ENCODE measurements at places on chromosomes 4 and X.

DNA sequence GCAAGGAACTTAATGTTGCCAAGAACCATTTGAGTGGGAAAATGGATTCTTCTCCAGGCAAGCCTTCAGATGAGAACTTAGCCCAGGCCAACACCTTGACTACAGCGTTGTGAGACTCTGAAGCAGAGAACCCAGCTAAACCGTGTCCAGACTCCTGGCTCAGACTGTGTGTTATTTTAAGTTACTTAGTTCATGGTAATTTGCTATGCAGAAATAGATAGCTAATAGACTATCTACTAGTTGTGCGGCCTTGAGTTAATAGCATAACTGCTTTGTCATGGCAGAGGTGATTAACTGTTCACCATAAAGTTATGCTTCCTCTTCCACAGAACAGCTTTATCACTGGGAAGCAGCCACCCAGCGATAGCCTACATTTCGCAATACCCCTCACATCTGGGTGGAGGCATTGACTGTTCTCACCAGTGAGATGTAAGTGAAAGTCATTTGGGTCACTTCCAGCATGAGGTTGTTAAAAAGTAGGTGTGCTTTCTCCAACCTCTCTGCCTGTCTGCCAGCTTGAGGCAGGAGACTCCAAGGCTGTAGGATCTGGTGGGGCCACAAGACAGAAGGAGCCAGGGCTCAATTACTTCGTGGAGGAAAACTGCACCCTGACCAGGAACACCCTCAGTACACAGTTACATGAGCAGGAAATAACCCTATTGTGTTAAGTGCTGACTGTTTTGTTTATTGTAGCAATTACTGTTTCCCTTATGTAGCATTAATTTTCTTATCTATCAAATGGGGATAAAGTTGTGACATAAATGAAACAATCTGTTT lies 94.2 kb downstream of the GPAT3 start:
- DNase-seq, result no peak

- no peak for DNase-seq
These were observed 1.1 kb upstream of the GNPDA2 start for GRCh38 chr4:44727471-44727870.

DNA sequence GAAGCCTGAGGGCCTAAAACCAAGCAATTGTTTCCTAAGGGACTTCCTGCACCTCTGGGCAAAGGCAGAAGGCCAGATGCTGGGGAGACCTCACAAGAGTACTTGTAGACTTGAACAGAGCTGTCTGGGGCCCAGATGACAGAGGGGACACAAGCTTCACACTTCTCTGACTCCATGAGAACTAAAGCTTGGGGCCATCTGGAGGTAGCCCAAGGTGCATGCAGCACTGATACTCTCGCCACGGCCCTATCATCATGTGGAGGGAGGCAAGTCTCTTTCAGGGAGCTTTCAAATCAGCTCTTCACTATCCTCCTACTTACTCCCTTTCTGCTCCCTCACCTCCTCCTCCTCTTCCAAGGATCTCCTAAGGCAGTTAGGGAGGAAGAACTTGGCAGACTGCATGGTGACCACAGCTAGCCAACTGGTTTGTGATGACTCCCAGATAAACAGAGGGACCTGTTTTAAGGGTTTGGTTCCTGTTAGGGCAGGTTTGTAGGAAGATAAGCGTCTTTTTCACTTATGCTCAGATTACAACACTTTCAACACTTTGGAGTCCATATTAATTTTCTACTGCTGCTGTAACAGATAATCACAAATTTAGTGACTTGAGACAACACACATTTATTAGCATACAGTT lies 23.8 kb downstream of the MSL3 start:
- DNase-seq, result no peak

- DNase-seq, result no peak
These were observed 23.2 kb downstream of the PSAPL1 start for GRCh38 chr4:7411491-7411890.

DNA sequence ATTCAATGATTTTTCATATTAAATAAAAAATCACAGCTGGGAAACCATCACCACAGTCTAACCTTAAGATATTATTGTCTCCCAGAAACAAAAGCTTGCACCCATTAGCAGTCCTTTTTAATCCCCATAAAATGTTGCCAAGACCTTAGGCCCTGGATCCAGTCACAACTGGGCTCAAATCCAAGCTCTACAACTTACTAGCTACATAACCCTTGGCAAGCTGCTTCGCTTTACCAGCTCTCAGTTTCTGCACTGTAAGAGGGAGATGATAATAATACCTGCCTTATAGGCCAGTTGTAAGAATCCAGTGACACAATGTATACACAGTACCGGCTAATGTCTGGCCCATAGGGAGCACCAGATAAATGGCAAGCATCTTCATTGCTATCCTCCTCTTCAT lies 400.9 kb upstream of the FGF13 start:
- no peak for DNase-seq

DNA sequence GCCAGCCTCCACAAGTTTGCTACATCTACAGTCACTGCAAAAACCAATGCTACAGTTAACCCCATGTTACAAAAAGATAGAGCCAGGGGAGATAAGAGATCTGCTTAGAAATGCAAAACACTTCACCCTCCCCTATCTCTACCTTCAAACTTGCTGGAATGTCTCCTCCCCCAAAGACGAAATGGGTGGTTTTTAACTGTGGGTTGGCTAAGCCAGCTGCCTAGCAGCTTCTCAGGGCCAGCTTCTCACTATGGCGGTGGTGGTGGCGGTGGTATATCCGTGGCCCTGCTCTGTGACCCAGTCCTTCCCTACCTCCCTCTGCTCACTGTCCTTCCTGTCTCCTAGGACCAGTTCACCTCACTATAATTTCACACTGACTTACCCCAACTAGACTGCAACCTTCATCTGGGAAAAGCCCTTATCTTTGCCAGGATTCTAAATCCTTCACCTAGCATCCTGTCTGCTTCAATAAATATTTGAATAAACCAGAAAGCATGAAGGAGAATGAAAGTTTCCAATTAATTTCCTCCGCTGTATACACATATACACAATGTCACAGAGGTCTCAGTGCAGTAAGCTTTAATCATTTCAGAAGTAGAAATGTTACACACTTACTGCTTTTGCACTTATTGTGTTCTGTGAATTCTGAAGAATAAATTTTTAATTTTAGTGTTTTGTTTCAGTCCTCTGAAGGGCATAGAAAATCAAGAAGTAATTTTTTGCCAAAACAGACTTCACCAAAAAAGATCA lies 46.3 kb downstream of the SH3KBP1 start:
- DNase-seq, result no peak

GRCh38 chr4:128462103-128462783 lies 174.6 kb upstream of the PGRMC2 start:
- DNase-seq, result no peak

DNA sequence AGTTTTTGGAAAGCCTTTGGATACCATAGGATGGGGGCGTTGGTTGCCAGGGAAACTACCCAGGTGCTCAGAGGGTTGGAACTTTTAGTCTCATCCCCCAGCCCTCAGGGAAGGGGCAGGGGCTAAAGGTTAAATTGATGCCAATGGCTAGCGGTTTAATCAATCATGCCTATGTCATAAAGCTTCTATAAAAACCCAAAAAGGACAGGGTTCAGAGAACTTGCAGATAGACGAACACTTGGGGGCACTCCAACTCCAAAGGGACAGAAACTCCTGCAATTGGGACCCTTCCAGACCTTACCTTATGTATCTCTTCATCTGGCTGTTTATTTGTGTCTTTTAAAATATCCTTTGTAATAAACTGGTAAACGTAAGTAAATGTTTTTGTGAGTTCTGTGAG lies 30.0 kb upstream of the GPR173 start:
- no peak for DNase-seq

DNA sequence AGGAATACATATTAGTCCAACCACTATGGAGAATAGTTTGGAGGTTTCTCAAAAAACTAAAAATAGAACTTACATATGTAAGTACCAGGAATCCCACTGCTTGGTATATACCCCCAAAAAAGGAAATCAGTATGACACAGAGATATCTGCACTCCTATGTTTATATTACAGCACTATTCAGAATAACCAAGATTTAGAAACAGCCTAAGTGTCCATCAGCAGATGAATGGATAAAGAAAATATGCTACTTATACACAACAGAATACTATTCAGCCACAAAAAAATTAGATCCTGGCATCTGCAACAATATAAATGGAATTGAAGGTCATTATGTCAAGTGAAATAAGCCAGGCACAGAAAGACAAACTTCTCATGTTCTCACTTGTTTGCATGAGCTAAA lies 27.5 kb upstream of the ABCG2 start:
- DNase-seq, result no peak

DNA sequence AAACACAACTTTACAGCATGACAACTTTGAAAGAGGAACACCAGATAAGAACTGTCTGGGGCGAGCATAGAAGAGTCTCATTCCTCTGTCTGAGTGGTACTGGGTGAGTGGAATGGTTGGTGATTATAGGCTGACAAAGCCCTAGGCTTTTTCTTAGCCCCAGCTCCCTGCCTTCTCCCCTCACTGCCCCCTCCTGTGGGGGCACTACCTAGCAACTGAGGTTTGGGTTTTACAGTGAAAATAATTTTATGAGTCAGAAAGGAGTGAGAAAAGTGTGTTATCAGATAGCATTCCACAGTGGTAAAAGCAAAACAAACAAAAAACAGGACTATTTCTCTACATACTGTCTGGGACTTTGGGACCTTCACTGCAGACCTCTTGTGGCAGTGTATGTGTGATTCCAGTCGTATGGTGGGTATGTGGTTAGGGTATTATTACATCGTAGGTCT lies 10.5 kb upstream of the TMEM165 start:
- no peak for DNase-seq

DNA sequence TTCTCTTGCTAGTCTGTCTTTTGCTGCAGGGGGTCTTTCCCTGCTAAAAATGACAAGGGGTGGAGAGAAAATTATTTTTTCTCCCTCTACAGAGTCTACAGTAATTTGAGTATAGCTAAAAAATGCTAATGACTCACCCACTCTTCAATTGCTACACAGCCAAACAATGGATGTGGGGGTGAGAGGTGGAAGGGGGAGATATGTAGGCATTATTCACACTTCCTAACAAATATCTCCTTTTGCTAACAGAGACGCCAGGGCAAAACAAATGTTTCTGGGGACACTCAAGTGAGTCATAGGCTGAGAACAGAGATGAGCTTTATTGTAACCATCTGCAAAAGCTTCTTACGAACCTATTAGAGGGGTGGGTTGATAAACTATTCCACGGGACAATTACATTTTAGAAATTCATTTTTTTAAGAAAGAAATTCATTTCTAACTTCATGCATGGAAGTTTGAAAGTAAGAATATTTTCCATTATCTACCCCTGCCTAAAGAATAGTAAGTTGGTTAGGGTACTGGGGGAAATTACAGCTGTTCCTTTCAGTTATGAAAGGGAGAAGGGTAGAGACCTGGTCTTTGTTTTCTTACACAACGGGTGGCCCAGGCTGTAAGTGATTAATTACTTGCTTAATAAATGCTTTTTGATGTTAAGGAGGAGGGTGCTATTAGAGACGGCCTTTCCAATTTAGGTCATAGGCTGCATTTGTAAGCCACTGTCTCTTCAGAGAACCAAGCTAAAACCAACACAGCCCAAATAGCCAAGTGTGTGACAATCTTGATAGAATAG lies 12.8 kb downstream of the SCD5 start:
- DNase-seq, result no peak

GRCh38 chr4:116332508-116332907 lies 752.9 kb downstream of the TRAM1L1 start:
- no peak for DNase-seq

GRCh38 chrX:14948691-14949090 lies 75.5 kb downstream of the MOSPD2 start:
- no peak for DNase-seq

- no peak for DNase-seq
These were observed 116.2 kb upstream of the GPC3 start for GRCh38 chrX:134101636-134102035.

DNA sequence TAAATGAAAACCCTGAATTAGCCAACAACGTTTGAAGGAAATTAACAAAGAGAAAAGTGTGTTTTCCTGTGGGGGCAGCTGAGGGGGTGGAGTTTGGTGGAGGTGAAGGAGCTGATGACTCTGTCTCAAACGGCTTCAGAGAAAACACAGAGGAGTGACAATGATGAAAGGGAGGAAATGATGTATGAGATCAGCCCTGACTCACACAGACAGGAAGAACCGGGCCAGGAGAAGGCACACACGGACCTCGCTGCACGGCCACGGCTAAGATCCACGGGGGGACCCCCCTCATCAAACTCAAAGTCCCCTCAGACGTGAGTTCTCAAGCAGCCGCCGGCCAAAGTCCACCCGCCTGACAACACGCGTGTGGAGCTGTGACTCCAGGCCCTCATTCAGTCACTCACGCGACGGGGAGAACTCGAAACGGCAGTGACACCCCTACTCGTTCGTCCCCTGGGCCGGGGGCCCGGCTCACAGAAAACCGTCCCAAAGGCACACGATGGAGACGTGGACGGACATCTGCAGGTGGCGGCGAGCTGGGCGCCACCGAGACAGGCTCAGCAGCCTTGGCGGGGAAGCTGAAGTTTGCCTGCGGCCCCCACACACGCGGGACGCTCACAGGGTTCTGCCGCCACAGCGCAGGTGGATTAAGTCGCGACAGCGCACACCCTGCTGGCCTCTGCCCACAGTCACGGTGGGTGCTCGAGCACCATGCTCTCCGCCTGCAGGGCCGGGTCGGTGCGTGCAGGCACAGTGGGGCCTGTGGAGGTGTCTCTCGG lies 28.8 kb downstream of the PPP2R3B start:
- DNase-seq, result no peak

- no peak for DNase-seq
These were observed 14.5 kb upstream of the LNX1 start for GRCh38 chr4:53605783-53606182.

GRCh38 chr4:125200556-125200955 lies 114.2 kb upstream of the FAT4 start:
- no peak for DNase-seq

DNA sequence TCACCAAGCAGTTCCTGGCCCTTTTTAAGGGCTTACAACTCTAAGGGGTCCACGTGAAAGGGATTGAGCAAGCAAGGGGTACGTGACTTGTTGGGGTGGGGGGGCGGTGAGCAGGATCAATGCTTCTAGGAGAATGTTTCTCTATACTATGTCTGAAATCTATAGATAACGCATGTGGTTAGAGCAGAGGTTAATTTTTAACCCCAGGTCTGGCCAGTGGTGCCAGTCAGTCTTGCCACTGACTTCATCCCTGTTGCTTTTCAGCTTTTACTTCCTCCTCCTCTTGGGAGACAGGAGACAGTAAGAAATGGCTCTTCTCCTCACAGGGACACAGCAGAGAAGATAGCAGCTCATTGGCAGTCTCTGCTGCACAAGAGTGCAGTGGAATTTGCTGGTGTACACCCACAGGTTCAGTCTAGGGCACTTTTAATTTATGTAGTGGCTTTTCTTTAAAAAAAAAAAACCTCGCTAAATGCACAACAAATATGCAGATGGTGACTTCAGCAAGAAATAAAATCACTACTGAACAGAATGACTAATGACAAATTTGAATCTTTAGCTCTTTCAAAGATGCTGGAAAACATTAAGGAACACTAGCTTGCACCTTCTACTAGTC lies 190.5 kb downstream of the CCNG2 start:
- no peak for DNase-seq

DNA sequence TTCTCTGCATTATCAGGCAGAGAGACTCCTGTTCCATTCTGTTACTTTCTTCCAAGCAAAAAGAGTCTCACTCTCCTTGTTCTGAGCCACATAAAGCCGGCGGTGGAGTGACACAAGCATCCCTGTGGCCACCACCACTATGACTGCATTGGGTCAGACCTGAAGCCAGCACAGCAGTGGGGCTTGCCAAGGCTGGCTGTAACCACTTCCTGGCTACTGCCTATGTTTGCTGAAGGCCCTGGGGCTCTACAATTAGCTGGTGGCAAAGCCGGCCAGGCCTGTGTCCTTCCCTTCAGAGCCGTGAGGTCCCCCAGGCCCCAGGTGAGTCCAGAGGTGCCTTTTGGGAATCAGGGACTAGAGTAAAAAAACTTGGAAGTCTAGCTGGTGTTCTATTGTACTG lies 31.8 kb downstream of the PLAC8 start:
- DNase-seq, result no peak

Measured in DMS 273 treated with DMSO at 0.1 percent for 48 hours (cell line).